ENCODE measurements at places on chromosomes 1 and 21.

DNA sequence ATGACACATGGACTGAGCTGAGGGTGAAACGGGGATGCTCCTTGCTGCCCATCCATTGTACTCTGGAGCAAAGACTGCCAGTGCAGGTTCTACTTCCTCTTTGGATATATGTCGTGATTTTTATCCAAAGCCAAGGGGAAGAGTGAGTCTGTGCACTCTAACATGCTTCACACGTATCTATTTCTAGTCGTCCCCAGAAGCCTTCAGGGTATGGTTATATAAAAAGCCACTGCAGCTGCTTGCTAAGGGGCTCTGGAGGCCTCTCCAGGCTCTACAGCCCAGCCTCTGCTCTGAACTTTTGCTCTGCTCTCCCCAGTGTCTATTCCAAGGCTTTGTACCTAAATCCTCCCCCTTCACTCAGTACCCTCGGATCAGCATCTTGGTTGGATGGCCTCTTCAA is 20.1 kb downstream of the PAFAH2 start:
- DNase-seq: no peak

DNA sequence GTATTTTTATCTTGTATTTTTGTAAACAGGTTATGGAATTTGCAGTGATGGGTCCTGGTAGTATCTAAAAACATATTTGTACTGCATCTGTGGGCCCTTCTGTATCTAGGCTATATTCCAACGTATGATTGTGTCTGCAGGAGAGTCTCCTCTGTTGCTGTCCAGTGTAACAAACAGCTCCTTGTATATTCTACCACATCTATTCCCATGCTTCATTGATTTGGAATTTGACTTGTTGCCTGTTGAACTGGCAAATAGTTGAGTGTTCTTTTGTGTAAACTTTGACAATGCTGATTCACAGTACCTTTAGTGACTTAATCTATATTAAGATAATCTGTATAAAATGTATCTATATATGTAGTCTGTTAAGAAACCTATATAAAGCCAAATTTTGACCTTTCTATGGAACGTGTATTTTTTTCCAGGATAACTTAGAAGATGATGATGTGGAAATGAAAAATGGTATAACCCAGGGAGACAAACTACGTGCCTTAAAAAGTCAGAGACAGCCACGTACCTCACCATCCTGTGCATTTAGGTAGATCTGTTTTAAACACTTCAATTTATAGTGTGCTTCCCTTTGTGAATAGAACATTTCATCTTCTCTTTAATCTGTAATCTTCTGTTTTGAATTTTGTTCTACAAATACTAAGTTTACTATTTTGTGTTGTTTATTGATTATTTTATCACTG is 43.4 kb upstream of the GPR88 start:
- no peak for DNase-seq

DNA sequence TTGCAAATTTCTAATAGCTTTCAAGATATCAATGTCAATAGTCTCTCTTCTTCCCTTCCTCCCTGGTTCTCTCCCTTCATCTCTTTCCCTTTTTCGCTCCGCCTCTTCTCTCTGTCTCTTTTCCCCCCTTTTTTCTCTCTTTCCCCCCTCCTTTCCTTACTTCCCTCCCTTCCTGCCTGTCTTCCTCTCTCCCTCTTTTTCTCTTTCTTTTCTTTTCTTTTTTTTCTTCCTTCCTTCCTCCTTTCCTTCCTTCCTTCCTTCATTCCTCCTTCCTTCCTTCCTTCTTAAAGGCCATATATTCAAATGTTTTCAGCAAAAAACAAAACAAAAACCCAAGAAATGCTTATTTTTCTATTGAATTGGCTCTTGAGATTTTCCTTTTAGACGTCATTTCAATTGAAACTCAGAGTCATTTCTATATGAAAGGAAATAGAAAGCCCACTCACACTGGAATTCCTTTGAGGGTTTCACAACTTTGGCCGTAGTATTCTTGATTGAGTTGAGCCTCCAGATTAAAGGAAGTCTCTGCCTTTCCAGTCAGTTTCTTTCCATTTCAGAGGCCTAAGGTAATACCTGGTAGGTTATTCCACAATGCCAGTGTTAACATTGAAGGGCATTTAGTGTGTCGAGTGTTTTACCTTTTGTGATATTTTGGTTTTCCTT is 551.5 kb downstream of the LMO4 start:
- DNase-seq: no peak

DNA sequence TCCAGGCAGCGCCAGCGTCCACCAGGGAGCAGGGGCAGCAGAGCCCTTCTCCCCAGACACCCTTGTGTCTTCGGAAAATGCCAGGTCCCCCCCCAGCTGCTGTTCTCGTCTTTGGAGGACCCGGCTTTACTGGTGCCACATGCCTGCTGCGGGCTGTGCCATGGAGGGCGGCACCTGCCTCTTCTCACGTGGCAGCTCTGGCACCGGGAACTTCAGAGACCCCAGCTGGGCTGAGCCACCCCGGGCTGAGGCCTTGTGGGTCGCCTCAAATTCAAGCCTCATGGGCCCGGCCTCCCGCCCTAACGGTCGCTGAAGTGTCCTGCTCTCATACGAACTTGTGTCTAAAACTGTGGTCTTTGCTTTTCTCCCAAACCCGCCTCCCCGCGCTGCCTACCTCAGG is 27.0 kb upstream of the C1orf159 start:
- DNase-seq: no peak

DNA sequence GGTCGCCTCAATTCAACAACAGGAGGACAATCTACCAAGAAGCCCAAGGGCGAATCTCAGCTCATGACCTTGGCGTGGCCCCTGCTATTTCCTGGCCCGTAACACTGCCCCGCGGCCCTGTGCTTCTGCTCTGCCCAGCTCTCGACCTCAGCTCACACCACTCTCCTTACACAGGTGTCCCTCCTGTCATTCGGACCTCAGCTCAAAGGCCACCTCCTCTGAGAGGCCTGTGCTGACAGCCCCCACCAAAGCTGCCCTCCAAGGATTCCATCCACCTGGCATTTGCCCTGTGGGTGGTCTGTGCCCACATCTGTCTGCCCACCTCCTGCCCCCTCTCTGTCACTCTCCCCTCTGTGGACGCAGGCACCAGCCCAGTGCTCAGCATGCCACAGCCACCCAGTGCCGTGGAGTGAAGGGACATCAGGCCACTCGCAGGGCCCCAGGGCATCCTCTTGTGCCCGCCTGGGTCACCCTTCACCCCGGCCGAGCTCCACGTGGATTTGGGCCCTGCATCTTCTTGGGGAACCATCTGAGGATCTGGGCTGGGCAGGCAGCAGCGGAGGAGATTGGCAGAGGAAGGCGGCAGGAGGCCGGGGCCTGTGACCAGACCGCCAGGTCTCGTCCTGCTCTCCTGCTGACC is 70.3 kb downstream of the DHRS3 start:
- peak; percentile 71 for DNase-seq

DNA sequence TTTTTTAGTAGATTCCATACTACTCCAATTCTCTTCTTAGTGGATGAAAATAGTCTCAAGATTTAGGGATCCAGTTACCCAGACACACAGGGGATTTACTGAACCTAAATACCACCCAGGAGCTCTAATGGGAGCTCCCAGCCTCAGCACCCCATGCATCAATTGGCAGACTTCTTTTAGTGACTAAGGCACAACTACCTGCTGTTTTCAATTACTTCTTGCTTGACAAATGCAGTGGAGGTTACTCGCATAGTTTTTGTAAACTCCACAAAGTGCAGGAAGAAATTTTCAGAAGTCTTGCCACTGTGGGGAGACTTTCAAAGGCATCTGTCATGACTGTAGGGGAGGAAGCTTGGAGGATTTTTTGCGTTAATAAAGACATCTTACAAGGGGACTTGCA is 35.5 kb upstream of the MAP10 start:
- DNase-seq: no peak

DNA sequence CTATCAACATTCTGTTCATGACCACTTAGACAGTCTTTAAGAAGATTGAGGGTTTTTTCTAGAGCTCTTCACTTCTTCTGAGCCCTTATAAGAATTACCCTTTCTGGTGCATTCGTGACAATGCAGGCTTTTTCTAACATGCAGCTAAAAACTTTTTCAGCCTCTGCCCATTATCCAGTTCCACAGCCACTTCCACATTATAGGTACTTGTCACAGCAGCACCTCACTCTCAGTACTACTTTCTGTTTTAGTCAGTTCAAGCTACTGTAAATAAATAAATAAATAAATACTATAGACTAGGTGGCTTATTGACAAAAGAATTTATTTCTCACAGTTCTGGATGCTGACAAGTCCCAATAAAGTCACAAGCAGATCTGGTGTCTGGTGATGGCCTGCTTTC is 284.4 kb upstream of the PKN2 start:
- DNase-seq: no peak

GRCh38 chr1:230176326-230176725 is 109.3 kb downstream of the GALNT2 start:
- no peak for DNase-seq

- DNase-seq: no peak
Measured at GRCh38 chr1:55316502-55316901, 101.3 kb upstream of the USP24 start.

DNA sequence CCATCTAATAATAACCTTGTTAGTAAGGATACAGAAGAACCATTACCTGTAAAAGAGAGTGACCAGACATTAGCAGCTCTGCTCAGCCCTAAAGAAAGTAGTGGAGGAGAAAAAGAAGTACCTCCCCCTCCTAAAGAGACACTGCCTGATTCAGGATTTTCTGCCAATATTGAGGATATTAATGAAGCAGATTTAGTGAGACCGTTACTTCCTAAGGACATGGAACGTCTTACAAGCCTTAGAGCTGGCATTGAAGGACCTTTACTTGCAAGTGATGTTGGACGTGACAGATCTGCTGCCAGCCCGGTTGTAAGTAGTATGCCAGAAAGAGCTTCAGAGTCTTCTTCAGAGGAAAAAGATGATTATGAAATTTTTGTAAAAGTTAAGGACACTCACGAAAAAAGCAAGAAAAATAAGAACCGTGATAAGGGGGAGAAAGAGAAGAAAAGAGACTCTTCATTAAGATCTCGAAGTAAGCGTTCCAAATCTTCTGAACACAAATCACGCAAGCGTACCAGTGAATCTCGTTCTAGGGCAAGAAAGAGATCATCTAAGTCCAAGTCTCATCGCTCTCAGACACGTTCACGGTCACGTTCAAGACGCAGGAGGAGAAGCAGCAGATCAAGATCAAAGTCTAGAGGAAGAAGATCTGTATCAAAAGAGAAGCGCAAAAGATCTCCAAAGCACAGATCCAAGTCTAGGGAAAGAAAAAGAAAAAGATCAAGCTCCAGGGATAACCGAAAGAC is 11.6 kb downstream of the SON start:
- no peak for DNase-seq

DNA sequence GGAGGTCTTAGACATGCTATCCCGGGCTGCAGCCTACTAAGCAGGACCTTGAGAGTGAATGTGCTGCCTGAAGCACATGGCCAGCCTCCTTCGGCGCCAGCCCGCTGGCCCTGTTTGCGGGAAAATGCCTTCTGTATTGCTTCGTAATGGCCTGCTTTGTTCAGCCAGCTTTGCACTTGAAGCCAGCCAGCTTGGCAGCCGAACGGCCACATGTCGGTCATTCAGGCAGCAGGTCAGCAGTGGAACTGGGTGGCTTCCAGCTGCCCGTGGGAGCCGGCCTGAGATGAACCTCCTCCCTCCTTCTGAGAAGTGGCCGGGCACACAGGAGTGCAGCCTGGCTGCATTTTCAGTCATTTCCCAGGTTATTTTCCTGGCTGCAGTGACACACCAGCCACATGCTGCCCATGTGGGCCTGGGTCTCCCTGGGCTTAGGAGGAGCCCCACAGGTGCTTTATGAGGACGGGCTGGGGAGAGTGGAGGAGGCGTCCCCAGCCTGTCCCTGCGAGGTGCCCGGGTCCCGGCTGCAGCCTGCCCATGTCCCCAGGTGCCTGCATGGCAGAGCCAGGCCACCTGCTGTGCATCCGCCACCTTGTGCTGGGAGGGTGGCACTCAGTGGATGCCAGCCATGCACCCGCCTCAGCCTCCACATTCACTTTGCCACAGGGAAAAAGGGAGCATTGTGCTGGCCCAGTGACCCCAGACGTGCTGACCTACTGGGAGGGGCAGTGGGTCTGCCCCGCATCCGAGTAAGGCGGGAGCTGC is 103.5 kb downstream of the SIK1 start:
- peak; percentile 67 for DNase-seq

- no peak for DNase-seq
Measured at GRCh38 chr1:187577610-187578009, 748.9 kb downstream of the PLA2G4A start.

- DNase-seq: no peak
Measured at GRCh38 chr1:119946724-119947123, 50.4 kb upstream of the ADAM30 start.

GRCh38 chr1:70024272-70024671 is 181.1 kb downstream of the LRRC40 start:
- DNase-seq: no peak

GRCh38 chr21:25938658-25939395 is 204.1 kb downstream of the GABPA start:
- DNase-seq: no peak

GRCh38 chr1:157653494-157653873 is 47.1 kb downstream of the FCRL3 start:
- DNase-seq: no peak

DNA sequence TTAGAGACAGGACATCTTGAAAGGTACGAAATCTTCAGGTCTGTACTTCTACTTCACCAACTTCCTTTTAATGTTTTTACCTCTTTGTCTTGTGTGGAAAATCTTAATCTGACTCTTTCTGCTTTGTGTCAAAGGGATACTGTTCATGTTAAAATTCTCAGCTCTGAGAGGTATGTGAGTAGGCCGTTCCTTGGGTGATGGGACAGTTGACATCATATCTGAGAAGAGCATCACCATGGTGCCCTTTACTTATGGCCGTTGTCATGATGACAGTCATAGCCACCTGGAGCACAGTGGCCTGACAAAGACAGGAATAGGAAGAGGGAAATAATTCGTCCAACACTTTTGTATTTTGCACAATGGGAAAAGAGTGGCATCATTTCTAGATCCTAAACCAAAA is 145.6 kb downstream of the FGGY start:
- DNase-seq: no peak

DNA sequence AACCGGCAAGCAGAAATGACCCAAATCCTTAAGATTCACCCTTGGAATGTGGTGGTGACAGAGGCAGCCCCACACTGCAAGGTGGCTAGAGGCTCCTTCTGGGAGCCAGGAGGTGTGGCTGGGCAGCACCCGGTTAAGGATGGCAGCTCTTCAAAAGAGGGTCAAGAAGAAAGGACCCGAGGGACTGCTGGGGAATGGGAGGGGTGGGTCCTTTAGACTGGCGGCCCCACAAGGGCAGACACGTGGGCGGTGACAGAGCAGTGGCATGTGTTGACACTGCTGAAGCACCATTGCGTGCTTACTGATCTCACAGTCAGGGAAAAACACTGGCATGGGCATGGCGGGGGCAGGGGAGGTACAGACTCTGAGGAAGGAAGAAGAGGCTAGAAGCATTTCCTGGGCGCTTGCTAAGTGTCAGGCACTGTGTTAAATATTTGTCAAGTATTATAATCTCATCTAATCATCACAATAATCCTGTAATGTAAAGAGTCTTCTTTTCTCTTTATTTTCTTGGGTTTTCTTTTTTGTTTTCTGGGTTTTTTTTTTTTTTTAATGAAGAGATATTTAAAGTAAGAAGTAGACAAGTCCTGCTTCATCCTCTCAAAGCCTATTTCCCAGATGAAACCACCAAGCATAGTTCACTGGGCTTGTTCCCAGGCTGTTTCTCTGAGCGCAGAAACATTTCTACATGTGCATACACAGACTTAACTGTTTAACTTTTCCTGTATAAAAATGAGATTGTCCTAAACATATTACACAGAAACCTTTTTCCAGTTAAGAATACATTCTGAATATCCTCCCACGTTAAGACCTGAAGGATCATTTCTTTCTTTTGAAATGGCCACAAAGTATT is 165.8 kb upstream of the EDN2 start:
- peak; percentile 69 for DNase-seq

Measured in aorta (tissue), 5 donors.